ENCODE measurements at places on chromosomes 5 and 9. TPM values are rescaled to one million over a fixed set of nuclear protein-coding genes. Genes with fewer than 3 reads are reported as not detected.

PCDHAC2 gene
- total RNA-seq = not detected

PRUNE2 gene
- total RNA-seq = 6.2 TPM

N4BP3 gene
- total RNA-seq = 19.9 TPM

ADAMTS12 gene
- total RNA-seq = 1.2 TPM

TTC23L gene
- 0.38 TPM for total RNA-seq

CDX1 gene
- total RNA-seq = not detected

HTR1A gene
- not detected for total RNA-seq

SARDH gene
- total RNA-seq = not detected

CCDC180 gene
- 5.2 TPM for total RNA-seq

PCDHA12 gene
- not detected for total RNA-seq
